ENCODE measurements at places on chromosomes 12 and 14.

- DNase-seq: no peak
These were observed 164.8 kb downstream of the DERA start for GRCh38 chr12:16075887-16076286.

DNA sequence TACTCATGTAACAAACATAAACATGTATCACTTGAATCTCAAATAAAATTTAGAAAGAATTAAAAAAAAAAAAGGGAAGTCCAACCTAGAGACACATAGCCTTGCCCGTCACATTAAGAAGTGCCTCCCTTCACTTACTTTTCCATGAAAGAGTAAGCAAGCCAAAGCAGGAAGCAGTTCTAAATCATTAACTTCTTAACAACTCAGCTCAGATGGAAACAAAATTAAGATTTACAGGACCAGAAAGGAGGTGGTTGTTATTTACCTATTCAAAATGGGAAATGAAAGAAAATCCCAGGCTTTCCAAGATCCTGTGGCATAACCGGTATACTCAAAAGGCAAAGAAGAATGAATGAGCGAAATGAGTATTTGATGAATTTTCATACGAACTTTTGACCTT lies 258.6 kb upstream of the DCN start:
- DNase-seq: no peak

DNA sequence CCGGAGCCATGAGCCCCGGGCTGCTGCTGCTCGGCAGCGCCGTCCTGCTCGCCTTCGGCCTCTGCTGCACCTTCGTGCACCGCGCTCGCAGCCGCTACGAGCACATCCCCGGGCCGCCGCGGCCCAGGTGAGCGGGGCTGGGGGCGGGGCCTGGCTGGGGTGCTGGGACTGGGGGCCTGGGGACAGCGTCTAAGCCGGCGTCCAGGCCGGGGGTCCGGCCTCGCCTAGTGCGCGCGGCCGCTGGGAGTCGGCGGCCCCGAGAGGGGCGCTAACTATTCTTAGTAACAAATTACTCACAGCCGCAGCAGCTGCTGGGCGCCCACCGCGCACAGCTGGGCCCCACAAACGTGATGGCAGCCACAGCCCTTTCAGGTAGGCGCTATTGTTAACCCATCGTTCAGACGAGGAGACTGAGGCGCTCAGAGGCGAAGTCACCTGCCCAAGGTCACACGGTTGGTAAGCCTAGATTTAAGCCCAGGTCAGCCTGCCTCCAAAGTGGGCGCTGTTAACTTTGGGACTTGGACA lies 374 bp downstream of the CYP46A1 start:
- DNase-seq: no peak

GRCh38 chr12:12718853-12719252 lies 1.7 kb downstream of the CDKN1B start:
- no peak for DNase-seq

GRCh38 chr12:30792648-30793499 lies 38.1 kb upstream of the CAPRIN2 start:
- DNase-seq: no peak

GRCh38 chr12:121238086-121238485 lies 28.2 kb downstream of the P2RX4 start:
- DNase-seq: no peak

DNA sequence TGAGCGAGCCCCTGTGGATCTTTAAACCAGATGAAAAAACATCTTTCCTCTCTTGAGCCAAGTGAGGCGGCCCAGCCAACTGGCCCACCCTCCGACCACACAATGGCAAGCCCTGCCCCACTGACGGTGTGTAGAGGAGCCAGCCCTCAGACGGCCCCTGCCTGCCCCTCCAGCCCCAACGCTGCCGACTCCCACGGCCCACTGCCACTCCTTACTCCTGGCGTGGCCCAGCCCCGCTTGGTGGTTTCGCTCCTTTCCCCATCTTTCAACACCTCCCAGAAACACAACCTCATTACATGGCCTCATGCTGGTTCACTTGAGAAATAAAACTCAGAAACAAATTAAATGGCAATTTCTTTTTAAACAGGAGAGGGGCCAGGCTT lies 80.6 kb upstream of the DICER1 start:
- DNase-seq: no peak

GRCh38 chr12:51971679-51972421 lies 20.4 kb downstream of the ACVR1B start:
- DNase-seq: no peak

DNA sequence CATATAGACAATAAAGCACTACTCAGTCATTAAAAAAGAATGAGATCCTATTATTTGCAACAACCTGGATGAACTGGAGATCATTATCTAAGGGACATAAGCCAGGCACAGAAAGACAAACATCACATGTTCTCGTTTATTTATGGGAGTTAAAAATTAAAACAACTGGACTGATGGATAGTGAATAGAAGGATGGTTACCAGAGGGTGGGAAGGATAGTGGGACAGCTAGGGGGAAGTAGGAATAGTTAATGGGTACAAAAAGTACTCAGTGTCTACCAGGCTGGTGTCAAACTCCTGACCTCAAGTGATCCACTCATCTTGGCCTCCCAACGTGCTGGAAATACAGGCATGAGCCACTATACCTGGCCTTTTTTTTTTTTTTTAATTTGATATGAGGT lies 56.7 kb upstream of the KTN1 start:
- DNase-seq: no peak

- no peak for DNase-seq
These were observed 263.9 kb upstream of the RTL1 start for GRCh38 chr14:101167428-101167827.

GRCh38 chr12:130081117-130081805 lies 81.0 kb upstream of the FZD10 start:
- no peak for DNase-seq

- no peak for DNase-seq
These were observed 47.5 kb downstream of the GALNT4 start for GRCh38 chr12:89476904-89477595.

DNA sequence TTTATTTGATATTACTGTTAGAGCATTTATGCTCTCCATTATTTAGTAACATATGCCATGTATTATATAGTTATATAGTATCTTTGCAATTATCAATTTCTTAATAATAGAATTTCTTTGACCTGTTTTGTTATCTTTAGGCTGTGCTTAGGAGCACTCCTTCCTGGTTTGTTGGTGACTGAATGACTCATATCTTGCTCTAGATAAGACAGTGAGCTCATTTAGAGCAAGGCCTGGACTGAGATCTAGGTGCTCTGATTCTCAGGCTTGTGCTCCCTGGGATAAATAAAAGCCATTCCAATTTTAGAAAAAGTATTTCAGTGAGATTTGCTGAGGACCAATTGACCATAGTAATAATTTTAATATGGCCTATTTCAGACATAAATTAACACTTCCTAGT lies 951.2 kb downstream of the FLRT2 start:
- DNase-seq: no peak

GRCh38 chr14:32940066-32940651 lies 1.5 kb downstream of the NPAS3 start:
- no peak for DNase-seq

GRCh38 chr12:55946553-55946952 lies 15.6 kb downstream of the DGKA start:
- DNase-seq: no peak

- no peak for DNase-seq
These were observed 8.8 kb downstream of the PLXNC1 start for GRCh38 chr12:94157181-94157580.

GRCh38 chr12:101713930-101714329 lies 16.5 kb downstream of the CHPT1 start:
- DNase-seq: no peak

Measured in activated naive CD4-positive, alpha-beta T cell treated with anti-CD3 and anti-CD28 coated beads, Interleukin-2, amount 50 U/mL, for 16 hours (primary cell).